CD4-positive, alpha-beta T cell treated with Interferon alpha-2 for 1 hour (primary cell): ENCODE measurements at places on chromosomes 1 and 21.

DNA sequence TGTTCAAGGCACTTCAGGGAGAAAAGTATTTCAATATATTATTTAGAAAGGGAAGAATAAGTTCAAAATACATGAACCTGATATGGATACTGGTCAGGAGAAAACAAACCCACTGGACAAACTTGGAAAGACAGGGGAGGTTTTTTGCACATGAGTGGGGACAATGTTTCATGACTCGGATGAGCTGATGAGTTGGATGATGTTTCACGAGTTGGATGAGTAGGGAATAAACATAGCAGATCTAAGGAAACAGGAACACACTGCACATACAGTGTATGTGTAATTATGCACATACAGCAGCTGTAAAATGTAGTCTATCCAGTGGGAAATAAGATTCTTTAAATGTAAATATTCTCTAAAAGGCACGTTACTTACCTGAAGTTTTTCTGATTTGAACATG, 682.9 kb upstream of the ADAMTS5 start:
- no peak for DNase-seq

- no peak for DNase-seq
Observed at GRCh38 chr1:186033847-186034271, 299.7 kb downstream of the HMCN1 start.

- DNase-seq: no peak
Observed at GRCh38 chr21:26581818-26582217, 8.7 kb upstream of the CYYR1 start.

GRCh38 chr1:230730977-230731376, 16.2 kb upstream of the CAPN9 start:
- DNase-seq: no peak

DNA sequence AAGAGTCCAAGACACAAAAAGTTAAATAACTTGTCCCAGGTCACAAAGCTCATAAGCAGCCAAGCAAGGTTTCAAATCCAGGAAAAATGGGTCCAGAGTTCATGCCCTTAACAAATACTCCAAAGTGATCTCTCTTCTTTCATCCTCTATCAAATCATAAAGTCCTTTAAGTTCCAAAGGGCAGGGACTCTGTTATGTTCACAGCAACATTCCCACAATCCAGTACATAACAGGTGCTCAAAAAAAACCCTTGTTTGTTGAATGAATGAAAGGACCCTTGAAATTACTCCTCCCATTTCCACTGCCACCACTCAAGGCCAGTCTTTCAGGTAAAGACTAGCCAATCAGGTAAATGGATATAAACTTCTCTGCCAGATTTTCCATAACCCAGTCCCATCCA, 2.7 kb downstream of the ABL2 start:
- DNase-seq: no peak

DNA sequence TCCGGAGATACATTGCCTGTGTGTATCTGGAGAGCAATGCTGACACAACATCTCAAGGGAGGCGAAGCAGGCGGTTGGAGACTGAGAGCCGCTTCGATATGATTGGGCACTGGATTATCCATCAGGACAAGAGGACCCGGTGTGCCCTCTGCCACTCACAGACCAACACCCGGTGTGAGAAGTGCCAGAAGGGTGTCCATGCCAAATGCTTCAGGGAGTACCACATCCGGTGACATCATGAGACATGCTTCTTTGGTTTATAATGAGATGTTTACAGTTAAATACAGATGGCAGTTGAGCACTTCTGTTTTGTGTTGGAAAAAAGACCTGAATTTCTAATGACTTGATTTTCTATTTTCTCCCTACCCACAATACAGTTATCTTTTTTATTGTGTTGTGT, 12.1 kb downstream of the PGBD2 start:
- no peak for DNase-seq

DNA sequence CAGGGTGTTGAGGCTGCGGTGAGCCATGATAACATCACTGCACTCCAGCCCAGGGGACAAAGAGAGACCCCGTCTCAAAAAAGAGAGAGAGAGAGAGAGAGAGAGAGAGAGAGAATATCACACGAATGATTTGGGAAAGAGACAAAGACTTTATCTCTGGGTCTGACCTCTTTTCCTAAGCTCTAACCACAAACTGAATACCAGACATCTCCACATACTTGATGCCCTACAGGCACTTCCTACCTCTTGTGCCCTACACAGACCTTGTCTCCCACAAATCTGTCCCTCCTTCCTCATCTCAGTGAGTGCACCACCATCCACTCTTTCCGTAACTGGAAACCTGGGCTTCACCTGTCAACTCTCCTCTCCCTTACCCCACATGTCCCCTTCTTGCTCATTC, 27.0 kb upstream of the PTCH2 start:
- DNase-seq: no peak

DNA sequence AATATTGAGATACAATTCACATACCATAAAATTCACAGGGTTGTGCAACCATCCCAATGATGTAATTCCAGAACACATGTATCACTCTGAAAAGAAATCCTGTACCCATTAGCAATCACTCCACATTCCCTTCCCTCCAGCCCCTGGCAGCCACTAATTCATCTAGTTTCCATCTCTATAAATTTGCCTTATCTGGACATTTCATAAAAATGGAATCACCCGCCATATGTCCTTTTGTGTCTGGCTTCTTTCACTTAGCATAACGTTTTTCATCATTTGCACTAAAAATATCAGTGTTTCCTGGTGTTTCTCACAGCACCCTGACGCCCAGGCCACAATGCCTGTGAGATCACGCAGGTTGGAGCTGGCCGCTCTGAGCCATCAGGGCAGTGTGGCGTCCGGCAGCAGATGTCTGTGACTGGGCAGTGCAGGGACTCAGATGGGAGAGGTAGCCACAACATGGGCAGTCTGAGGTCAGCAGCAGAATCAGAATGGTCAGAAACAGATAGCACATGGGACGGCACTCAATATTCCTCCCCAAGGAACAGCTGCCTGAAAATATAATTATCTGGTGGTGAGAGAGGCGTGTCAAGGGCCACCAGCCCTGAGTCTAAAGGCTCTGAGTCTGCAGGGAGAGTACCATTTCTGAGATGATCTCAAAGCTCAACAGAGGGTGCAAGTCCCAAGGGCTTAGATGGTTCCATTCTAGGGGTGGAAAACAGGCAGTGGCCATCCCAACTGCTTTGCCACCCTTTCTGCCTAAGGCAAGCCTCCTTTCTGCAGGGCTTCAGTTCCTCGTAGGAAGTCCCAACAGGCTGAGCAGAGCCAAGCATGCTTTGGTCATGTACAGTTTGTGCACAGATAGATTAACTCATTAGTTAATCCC, 129.4 kb upstream of the EDN2 start:
- DNase-seq: no peak

DNA sequence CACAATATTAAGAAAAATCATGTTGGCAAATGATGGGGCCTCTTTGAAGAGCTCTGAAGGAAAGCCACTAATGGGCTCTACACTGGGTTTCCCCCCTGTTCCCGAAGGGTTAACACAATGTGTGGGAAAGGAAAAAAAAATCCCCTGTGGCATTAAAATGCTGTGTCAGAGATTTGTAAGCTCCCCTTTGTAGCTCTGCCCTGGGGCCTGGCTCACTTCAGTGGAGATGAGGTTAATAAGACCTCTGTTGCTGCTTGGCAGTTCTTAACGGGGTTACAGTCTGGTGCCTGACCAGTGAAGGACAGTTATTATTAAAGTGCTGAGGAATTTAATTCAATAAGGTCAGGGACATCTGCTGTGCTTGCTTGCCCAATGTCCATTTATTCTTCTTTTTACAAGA, 129.7 kb upstream of the UBE2U start:
- no peak for DNase-seq

DNA sequence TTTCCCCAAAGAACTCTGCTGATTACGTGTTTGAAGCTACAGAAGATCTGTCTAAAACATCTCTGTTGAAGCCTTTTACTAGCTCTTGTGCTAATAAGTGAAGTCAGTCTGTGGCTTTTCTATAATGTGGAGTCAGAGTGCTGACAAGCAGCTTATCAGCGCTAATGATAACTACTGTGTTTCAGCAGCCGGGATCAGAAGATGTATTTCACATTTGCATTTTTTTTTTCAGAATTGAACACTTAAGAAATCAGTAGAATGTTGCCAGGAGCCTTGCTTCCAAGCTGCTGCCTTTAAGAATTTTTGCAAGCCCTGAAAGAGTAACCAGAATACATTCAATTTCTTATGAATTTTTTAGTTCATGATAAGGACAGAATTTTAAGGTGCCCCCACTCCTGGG, 519.4 kb upstream of the NR5A2 start:
- no peak for DNase-seq

- DNase-seq: no peak
Observed at GRCh38 chr1:23925279-23925678, 12.1 kb upstream of the CNR2 start.

DNA sequence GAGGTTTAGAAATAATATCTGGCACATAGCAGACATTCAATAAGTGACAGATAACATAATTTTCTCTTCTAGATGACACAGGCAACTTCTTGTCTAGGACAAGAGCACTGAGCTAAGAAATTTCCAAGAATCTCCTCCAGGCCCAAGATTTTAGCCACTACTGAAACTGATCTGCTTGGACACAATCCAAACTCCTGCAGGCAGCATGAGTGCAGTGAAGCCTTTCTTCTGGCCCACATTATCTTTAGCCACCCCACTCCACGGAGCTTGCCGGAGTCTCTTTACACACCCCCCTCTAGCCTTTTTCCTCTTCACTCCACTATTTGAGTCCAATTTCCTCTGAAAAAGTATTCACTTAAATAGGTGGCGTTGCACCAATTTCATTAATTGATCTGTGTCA, 142.9 kb upstream of the DUSP10 start:
- DNase-seq: no peak

- no peak for DNase-seq
Observed at GRCh38 chr1:81509594-81509993, 291.1 kb upstream of the ADGRL2 start.

GRCh38 chr1:45393718-45394302, 53.6 kb upstream of the MUTYH start:
- peak; percentile 48 for DNase-seq

GRCh38 chr1:153404086-153404635, 12.2 kb upstream of the S100A7A start:
- DNase-seq: no peak

- no peak for DNase-seq
Observed at GRCh38 chr21:35057428-35057827, 8.3 kb upstream of the RUNX1 start.
